ENCODE measurements at places on chromosomes 13 and 19.

- no peak for DNase-seq
Observed at GRCh38 chr19:16207063-16207462, 9.4 kb downstream of the AP1M1 start.

- peak; percentile 16 for DNase-seq
Observed at GRCh38 chr13:50646070-50646469, 197.4 kb downstream of the DLEU7 start.

DNA sequence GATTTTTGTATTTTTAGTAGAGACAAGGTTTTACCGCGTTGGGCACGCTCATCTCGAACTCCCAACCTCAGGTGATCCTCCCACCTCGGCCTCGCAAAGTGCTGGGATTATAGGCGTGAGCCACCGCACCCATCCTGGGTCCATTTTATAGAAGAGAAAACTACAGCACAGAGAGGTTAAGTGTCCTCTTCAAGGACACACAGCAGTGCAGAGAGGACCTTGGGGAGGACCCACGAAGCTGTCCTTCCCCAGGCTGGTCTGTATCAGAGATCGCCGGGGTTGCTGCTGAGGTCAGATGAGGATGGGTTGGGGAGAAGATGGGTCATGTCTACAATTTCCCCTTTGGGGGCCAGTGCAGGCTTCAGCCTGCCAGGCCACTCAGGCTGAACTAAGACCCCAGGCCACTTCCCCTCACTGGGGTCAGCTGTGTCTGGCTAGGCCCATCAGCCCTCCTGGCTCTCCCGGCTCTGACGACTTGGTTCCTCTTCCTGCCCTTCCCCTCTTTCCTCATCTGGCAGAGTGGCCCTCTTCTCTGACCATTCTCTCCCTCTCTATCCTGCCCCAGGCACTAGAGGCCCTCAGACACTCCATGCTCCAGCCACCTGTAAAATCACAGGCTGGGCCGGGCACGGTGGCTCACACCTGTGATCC, 9.6 kb downstream of the MYO1F start:
- no peak for DNase-seq

GRCh38 chr19:7701049-7701653, 780 bp downstream of the FCER2 start:
- DNase-seq, result no peak

DNA sequence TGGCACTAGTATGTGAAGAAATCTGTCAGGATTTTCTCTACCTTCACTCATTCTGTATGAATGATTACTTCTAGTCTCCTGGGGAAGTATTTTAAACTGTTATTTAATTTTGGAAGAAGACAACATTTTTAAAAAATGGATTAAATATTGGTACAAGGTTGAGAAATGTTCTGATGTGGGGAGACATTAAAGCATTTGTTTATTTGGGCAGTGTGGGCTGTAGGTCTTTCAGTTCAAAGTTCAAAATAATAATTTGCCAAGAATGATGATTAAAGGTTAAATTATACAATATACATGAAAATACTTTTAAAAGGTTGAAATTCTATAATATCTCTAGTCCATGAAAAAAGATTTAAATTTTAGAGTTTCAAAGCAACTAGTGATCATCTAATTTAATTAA, 194.7 kb downstream of the NHLRC3 start:
- DNase-seq, result no peak

- peak; percentile 35 for DNase-seq
Observed at GRCh38 chr19:861756-862580, 2.5 kb downstream of the CFD start.

DNA sequence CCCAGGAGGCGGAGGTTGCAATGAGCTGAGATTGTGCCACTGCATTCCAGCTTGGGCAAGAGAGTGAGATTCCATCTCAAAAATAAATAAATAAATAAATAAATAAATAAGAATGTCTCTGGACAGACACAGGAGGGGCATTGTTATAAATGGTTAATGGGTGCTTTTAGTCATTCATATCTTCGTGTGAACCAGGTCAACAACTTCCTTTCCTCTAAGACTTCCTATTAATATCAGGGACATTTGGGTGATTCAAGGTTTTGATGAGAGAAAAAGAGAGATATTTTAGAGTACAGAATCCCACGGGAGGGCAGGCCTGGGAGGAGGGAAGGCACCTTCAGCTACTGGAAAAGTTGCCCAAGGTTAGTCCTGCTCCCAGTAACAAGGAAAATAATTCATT, 23.9 kb downstream of the DHRS12 start:
- DNase-seq, result no peak

GRCh38 chr19:17327654-17328516, 6.8 kb downstream of the ANO8 start:
- DNase-seq, result no peak

GRCh38 chr19:7859831-7860713, 14.1 kb downstream of the PRR36 start:
- no peak for DNase-seq

GRCh38 chr19:49790866-49791265, 22.2 kb downstream of the FUZ start:
- DNase-seq, result no peak

DNA sequence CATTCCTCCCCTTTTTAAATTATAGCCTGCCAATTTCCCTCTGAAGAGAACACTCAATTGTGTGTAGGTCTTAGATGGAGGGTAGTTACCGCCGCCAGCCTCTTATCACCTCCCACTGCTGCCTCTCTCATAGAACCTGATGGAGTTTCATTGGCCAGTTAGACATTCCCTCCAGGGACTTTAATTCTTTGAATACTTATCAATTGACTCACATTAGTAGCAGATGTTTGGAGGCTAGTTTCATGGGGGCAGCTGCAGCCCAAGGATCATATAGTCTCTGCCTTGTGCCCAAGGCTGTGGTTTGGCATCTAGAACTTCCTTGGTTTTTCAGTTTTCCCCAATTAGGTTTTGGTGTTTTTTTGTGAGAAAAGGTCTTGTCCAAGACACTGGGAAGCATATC, 318.9 kb upstream of the HTR2A start:
- peak; percentile 92 for DNase-seq

GRCh38 chr13:97318532-97318931, 96.4 kb downstream of the MBNL2 start:
- DNase-seq, result no peak

- DNase-seq, result no peak
Observed at GRCh38 chr19:46369817-46370216, 22.9 kb downstream of the PPP5C start.

DNA sequence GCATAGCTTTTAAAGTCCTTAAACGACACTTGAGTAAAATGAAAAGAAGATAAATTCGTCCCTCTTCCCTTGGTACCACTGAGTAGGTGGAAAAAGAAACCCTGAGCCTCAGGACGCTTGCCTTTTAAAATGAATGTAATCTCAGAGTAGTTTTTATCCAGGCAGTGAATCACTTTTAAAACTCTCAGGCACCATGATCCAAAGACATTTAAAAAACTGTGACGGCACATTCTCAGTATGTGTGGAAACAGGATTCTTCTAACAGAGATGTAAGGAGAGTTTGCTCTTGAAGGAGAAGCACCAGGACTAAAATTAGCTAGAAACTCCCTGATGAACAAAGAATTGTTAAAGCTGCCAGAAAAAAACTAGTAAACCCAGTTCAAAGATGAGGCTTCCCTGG, 105.7 kb upstream of the SLC15A1 start:
- no peak for DNase-seq

DNA sequence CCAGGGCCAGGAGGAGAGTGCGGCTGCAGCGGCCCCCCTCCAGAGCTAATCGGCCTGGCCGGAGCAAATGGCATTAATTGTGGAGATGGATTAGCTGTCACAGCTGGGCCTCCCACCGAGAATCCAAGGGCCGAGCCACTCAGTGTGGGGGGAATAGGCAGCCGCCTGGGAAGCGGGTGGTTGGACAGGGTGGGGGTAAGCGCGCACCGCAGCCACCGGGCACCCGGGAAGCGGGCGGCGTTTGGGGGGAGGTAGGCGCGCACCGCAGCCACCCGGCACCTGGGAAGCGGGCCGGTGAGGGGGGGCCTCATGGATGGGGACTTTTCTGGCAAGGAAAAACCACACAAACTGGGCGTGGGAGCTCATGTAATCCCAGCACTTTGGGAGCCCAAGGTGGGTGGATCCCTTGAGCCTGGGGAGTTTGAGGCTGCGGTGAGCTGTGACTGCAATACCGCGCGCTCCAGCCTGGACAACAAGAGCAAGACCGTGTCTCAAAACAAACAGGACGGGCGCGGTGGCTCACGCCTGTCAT, 9.7 kb downstream of the R3HDM4 start:
- peak; percentile 79 for DNase-seq

- no peak for DNase-seq
Observed at GRCh38 chr19:20558571-20558970, 7.0 kb downstream of the ZNF737 start.

DNA sequence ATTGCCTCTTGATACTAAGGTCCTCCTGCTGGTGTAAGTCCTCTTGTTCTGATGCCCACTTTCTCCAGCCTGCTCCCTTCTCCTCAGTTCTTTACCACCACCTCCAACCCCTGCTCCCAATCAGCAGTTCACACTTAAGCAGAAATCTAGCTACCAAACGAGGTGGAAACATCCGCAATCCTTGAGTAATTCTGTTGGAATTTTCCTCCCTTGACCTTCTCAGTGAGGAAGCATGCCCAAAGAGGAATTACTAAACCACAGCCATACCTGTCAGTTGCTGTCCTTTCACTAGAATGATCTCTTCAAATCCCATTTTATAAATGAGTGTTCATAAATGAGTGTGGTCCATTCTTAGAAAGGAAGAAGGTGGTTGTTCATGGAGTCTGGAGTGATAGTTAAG, 289.9 kb downstream of the DACH1 start:
- DNase-seq, result peak; percentile 69

DNA sequence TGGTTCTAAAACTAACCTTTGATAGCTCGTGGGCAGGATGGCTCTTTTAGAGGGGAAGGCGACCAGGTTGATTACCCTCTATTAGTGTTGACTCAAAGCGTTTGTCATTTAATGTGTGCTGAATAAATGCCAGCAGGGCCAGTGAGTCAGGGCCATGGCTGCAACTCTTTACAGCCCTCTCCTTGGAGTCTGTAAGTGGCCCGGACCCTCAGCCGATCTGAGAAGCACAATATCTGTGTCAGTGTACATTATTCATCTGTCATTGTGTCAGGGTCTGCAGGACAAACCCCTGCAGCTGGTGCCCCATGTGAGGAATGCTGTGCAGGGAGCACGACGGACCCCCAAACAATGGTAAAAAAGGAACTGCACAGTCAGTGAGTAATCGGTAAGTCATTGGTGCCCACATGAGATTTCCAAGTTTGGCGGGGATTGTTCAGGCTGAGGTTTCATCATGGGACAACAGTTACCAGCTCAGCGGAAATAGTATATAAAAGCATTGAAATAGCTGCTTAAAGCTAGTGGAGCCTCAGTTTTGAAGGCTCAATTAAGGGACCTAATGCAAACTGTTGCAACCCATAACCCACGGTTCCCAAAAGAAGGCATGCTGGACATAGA, 139.1 kb downstream of the ZNF675 start:
- DNase-seq, result no peak

- DNase-seq, result no peak
Observed at GRCh38 chr19:12974301-12975220, 5.2 kb downstream of the DAND5 start.

DNA sequence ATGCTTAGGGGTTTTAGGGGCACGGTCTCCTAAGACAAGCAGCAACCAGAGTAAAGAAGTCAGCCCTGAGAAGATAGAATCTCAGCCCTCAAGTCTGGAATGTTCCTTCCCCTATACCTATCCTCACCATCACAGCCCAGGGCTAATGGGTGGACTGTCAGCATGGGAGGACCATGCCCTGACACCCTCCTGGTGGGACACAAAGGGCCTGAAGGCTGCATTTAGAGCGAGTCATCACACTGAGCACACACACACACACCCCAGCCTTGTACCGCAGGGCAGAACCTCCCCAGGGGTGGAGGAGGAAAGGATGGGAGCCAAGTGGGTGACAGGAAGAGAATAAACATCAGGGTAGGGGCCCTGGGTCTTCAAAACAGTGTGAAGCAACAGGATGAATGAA, 174.8 kb upstream of the SERP2 start:
- peak; percentile 18 for DNase-seq

- DNase-seq, result peak; percentile 26
Observed at GRCh38 chr19:1668486-1669270, 16.3 kb upstream of the TCF3 start.

GRCh38 chr19:35847911-35848310, 4.4 kb downstream of the NPHS1 start:
- no peak for DNase-seq

DNA sequence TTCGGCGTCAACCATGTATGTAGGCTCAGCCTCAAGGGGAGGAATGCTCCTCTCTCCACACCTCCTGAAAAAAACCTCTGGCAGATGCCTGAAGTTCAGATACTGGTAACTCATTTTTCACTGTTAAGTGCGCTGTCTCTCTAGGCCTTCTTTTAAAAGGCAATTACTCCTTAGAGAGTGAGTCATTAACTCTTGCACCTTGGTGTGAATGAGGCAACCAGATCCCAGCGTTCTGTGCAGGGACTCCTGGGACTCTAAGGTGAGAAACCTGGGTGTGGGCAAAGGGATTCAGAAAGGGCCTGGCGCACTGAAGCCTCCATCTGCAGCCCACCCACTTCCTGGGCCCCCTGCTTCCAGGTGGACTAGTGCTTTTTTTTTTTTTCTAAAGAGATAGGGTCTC, 71.7 kb downstream of the SIAH3 start:
- no peak for DNase-seq

- no peak for DNase-seq
Observed at GRCh38 chr13:28751175-28751960, 32.6 kb upstream of the SLC46A3 start.

DNA sequence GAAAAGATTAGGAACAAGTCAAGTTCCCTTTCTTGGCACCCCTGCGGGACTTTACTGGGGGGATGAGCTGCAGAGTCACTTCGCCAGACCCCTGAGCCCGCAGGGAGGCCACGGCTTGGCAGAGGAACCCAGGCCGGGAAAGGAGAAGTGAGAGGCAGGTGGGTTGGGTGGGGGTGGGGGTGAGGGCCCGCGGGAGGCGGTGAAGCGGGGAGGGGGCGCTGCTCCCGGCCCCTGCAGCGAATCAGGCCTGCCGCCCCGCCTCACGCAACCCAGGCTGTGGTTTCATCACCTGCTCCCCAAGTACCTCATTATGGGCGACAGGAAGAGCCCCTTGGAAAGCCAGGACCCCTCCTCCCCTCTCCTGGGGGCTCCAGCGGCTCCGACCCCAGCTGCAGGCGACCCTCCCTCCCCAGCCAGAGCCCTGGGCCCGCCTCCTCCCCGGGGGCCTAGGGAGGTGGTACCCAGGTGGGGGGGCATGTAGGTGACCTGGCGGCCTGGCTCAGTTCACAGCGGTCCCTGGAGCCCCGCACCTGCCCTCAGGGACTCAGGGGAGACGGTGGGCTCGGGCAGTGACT, 9.5 kb downstream of the MEF2B start:
- DNase-seq, result no peak

DNA sequence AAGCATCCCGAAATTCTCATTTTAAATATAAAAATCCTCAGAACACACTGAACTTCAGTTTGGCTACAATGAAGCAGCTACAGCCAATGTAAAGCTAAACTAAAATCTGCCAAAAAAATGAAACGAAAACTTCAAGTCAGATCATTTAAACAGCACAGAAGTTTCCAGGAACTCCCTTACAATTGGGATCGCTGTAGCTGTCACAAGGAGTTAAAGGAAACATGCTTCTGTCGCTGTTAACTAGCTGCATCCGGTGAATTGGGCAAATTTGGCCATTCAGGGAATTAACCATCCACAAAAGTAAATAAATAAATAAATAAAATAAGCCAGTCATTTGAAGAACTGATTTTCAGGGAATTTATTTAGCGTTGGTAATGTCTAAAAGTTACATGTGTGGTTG, 77.0 kb upstream of the PEG3 start:
- no peak for DNase-seq

- DNase-seq, result no peak
Observed at GRCh38 chr19:29172302-29172701, 40.6 kb downstream of the UQCRFS1 start.
